ENCODE measurements at places on chromosomes 3 and 15.

DNA sequence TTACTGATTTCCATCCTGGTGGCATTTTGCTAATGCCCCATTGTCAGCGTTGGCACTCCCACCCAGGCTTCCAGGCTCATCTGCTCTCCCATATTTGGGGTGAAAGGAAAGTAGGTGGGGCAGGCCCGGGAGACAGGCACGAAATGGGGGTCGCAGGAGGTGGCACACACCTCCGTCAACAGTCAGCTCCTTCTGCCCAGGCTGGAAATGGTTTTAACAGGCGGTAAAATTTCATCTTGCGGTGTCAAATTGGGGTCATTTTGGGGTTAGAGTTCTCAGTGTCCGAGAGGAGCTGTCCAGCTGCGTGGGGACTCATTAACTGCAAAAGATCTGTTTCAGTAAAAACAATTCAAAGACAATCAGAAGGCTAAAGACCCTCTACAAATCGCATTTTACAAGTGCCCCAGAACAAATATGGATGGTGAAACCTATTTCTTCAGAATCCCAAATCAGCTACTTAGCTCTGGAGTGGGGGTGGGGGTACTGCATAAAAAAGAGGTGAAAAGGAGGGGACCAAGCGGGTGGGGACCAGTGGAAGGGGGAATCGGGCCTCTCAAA is 4.2 kb upstream of the MEIS2 start:
- DNase-seq, result no peak

DNA sequence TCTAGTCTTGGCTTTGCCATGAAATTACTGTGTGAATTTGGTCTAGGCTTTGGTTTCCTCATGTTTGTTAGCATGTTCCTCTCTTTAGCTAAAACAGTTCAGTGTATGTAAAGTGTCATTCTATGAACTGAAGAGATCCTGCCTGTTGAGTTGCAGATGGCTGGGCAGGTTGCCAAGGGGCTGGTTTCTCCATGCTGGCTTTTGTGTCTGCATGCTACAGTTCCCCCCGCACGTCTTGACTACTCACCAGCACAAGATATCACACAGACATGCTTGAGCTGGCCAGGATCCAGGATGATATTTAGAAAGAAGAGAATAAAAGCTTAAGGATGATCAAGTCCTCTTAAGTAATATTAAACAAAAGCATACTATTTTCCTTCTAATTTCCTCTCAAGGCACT is 90.2 kb downstream of the CERS3 start:
- DNase-seq, result peak; percentile 1

- DNase-seq, result no peak
Measured at GRCh38 chr3:192237992-192238608, 489.2 kb downstream of the FGF12 start.

GRCh38 chr3:149701977-149702350 is 44.1 kb upstream of the WWTR1 start:
- peak; percentile 3 for DNase-seq

DNA sequence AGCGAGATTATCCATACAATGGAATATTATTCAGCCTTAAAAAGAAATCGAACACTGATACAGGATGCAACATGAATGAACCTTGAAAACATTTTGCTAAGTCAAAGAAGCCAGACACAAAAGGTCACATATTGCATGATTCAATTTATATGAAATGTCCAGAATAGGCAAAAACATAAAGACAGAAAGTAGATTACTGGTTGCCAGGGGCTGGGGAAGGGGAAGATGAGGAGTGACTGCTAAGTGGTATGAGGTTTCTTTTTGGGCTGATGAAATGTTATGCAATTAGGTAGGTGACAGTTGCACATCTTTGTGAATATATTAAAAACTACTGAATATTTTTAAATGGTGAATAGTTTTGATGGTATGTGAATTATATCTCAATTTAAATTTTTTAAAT is 38.3 kb downstream of the LRRFIP2 start:
- no peak for DNase-seq
